ENCODE measurements at places on chromosomes 13 and 19.

- DNase-seq, result no peak
Measured at GRCh38 chr13:113126265-113127150, 3.9 kb downstream of the F10 start.

GRCh38 chr13:31963631-31964030, 67.9 kb upstream of the FRY start:
- DNase-seq, result no peak

DNA sequence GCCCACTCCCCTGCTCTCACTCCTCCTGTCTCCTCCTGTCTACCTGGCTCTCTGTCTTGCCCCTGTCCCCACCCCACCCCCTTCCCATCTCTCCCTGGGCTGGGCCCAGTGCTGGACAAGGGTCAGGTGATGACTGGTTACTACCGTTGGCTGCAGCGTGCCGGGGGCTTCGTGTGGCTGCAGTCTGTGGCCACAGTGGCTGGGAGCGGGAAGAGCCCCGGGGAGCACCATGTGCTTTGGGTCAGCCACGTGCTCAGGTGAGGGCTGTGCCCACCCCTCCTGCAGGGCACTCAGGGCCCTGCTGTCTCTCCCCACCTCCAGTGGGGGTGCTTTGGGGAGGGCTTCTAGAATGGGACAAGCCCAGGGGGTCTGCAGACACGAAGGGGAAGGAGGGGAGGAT, 7.6 kb downstream of the TMEM160 start:
- no peak for DNase-seq

GRCh38 chr13:62537593-62537992, 1121.9 kb upstream of the PCDH20 start:
- no peak for DNase-seq

- no peak for DNase-seq
Measured at GRCh38 chr13:41460074-41460465, 2.7 kb downstream of the RGCC start.

DNA sequence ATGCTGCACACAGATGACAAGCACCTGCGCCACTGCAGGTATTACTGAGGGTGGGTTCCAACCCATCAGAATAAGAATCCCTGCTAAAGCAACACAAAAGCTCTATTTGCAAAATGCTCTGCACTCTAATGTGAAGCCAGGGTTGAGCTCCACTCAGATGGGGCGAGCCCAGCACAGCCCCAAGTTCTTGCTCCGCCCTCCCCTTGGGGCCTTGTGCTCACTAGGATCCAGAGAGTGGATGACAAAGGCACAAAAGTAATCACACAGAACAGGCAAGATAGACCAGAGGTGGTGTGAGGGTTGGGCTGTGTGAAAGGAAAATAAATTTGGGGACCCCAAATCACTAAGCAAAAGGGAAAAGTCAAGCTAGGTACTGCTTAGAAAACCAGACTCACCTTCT, 8.2 kb upstream of the ZNF611 start:
- no peak for DNase-seq

- no peak for DNase-seq
Measured at GRCh38 chr19:6587998-6588507, 2.9 kb downstream of the CD70 start.

DNA sequence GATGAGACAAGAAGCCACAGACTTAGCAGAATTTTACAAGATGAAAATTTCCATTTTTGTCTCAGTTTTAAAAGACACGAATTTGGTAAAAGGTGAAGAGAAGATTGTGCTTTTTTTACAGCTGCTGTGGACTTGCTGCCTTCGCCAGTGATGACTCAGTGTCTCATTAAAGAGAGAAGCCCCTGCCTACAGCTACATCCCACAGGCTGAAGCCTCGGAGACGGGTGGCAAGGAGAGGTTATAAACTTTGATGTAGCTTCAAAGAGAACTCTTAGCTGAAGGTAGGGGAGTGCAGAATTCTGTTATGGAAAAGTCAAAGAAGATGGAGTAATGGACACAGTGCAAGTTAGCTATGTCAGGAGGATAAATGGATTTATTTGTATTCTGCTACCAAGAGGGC, 683.4 kb upstream of the ARGLU1 start:
- DNase-seq, result peak; percentile 60

- DNase-seq, result peak; percentile 70
Measured at GRCh38 chr13:111228262-111229144, 91.9 kb upstream of the TEX29 start.

GRCh38 chr19:23772675-23773063, 14.0 kb upstream of the ZNF681 start:
- no peak for DNase-seq

DNA sequence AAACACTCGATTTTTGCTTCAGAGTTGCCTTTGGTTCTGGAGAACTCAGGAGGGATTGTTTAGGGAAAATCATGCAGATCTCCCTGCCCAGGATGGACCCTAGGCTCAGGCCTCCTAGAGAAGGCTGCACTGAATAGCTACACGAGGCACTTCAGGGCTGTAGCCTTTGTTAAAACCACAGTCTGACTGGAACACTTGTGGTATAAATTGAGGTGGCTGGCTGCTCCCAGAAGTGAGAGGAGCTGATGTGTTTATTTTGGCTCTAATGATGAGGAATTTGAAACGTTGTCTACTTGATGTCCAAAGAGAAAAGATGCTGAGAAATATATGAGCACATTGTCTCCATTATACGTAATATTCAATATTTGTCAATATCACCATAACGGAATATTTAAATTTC, 762.1 kb upstream of the ARGLU1 start:
- DNase-seq, result peak; percentile 79

DNA sequence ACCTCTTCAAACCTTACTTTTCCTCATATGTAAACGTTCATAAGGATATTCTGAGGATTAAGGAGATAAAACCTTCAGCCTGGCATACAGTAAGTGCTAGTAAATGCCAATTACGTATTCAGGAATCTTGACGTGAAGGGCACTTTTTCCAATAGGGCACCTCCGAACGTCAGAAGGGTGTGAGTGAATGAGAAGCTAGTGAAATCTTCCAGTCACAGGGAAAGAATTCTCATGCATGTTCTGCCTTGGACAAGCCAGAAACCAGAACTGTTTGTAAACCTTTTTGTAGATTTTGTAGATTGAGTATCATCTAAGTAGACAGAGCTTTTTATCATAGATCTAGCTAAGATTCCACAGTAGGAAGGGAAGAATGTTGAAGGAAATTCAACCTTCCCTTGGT, 16.5 kb downstream of the DGKH start:
- no peak for DNase-seq

GRCh38 chr13:25018729-25019115, 77.2 kb upstream of the PABPC3 start:
- no peak for DNase-seq

DNA sequence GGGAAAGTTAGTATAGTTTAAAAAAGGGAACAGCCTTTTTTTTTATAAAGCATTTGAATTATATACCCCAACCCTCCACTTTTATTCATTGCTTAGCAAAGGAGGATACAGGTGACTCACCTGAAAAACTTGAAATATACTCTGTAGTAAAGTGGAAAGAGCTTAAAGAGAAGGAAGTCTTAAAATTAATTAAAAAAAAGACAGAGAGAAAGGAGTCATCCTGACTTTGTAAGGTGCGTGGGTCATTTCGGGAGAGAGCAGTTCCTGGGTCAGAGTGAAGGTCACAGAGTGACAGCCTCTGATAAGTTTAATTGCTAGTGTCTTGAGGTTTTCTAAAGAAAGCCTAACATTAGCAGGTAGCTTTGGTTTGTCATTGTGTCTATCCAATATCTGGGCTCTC, 310.3 kb downstream of the KLF5 start:
- DNase-seq, result no peak

DNA sequence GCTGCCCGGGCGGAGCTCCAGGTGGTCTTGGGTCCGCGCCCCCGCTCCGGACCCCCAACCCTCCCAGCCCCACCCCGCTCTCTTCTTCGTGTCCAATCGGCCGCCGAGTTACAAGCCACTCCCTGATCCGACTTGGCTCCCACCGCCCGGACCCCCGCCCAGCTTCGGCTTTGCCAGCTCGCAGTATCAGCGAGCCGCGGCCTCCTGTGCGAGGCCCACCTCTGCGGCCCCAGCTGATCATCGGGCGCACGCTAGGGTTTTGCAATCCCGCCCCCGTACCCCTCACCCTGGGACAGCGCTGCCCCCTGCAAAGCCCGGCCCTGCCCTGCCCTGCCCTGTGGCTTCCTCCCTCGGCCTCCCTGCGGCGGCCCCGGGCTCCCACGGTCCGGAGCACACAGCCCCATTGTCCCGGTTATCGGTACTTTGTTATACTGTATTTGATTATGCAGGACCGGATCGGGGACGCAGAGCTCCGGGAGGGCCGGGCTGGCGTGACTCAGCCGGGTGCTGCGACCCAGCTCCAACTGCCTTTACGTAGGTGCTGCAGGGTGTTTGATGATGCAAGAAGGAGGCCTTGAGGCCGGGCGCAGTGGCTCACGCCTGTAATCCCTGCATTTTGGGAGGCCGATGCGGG, 598 bp upstream of the LPAR2 start:
- peak; percentile 90 for DNase-seq

DNA sequence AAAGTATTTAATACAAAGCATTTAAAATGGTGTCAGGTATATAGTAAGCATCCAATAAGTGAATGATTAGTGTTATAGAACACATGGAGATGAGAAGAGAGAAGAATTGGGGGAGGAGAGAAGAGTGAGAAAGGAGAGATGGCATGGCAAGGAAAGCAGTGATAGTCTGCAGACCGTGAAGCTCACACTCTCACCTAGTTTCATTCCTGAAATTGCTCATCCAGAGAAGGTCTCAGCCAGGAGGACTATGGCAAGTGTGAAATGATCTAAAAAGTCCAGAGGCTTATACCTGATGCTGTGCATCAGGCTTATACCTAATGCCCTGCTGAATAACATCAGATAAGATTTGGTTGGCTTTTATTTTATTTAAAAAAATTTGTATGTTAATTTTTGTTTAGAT, 351.6 kb upstream of the KLF12 start:
- no peak for DNase-seq

- DNase-seq, result no peak
Measured at GRCh38 chr13:87676254-87677042, 5.3 kb downstream of the SLITRK5 start.

- peak; percentile 40 for DNase-seq
Measured at GRCh38 chr19:35715981-35716800, 1.6 kb upstream of the KMT2B start.

- no peak for DNase-seq
Measured at GRCh38 chr13:51419001-51419636, 33.7 kb downstream of the INTS6 start.

DNA sequence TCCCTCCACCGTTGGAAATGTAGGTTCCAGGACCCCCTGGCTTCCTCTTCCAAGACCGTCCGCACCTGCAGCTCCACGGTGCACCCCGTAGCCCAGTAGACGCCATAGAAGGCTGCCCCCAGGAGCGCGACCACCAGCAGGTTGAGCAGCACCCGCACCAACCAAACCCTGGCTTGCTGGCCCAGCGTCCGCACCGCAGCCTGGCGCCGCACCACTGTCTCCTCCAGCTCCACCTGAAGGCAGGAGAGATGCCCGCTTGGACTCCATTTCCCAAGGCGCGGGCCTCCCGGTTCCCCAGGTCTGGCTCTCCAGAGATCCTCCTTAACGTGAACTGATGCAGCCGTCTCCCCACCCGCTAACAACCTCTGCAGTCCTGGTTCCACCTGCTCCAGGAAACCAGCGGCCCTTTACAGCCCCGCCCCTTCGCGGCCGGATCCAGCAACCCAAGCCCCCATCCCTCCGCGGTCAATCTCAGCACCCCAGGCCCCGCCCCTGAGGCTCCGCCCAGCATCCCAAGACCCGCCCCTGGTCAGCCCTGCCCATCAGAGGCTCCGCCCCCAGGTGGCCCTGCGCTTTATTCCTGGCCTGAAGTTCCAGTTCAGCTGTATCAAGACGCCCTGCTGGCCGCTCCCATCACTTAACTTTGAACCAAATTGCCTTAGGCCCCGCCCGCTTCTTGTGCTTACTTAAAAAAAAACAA, 5.0 kb upstream of the LENG1 start:
- DNase-seq, result peak; percentile 20

DNA sequence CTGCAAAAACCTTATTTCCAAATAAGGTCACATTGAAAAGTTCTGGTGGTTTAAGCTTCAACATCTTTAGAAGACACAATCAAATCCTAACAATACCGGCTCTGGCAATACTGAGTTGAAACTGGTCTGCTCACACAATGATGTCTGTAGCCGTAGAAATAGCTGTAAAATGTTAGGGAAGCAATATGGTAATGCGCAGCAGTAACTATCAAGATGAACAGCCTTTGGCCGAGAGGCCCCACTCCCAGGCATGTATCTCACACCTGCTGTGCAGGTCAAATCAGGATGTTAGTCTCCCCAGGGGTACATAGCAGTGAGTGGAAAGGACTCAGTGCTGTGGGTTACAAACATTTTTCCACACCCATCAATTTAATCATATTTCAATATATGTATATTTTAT, 207.1 kb downstream of the KATNAL1 start:
- no peak for DNase-seq

DNA sequence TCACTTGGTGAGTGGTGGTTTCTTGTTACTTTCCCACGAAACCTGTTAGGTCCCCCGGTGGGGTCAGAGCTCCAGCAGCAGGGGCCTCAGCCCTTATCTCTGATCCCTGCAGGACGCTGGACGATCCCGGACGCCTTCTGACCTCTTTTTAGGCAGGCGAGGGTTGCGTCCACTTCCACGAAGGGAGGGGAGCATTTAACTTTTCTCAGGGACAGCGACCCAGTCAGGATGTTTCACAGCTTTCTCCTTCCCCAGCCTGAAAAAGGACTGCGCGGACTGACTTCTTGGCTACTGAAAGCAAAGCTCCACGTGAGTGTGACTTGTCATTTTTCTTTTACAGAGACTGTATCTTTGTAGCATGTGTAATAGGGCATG, 692 bp downstream of the ZNF234 start:
- DNase-seq, result peak; percentile 37

GRCh38 chr13:100363874-100364273, 224.7 kb downstream of the GGACT start:
- peak; percentile 41 for DNase-seq

- DNase-seq, result no peak
Measured at GRCh38 chr13:41059456-41060081, 1.7 kb upstream of the WBP4 start.

DNA sequence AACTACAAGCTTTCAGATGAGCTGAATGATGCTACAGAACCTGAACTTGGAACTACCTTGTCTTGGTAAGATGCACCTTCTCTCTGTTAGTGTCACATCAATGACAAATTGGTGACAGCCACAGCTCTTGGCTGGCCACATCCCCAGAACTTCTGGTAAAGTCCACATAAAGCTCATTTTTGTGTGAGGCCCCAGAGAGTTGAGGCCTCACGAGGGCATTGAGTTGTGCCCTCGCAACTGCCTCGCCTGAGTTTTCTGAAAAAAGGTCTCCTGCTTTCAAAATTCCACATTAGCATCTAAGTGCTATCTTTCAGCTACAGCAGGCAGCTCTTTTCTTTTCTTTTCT, 42.6 kb downstream of the MRPL57 start:
- DNase-seq, result no peak

DNA sequence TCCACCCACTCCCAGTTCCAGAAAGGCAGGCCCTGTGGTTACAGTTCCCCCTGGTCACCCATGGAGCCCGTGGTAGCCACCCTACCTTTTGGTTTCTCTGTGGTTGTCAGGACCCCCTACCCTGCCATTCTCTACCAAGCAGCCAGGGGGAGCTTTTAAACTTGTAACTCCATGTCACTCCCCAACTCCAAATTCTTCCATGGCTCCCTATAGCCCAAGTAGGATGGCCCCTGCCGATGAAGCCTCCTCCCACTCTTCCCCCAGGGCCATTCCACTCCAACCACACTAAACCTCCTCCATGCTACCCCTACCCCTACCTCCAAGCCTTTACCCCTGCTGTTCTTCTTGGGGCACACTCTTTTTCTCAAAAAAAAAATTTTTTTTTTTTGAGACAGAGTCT, 2.2 kb downstream of the S1PR2 start:
- DNase-seq, result no peak
